IMR-90 (cell line): ENCODE measurements at places on chromosomes 13 and 19.

DNA sequence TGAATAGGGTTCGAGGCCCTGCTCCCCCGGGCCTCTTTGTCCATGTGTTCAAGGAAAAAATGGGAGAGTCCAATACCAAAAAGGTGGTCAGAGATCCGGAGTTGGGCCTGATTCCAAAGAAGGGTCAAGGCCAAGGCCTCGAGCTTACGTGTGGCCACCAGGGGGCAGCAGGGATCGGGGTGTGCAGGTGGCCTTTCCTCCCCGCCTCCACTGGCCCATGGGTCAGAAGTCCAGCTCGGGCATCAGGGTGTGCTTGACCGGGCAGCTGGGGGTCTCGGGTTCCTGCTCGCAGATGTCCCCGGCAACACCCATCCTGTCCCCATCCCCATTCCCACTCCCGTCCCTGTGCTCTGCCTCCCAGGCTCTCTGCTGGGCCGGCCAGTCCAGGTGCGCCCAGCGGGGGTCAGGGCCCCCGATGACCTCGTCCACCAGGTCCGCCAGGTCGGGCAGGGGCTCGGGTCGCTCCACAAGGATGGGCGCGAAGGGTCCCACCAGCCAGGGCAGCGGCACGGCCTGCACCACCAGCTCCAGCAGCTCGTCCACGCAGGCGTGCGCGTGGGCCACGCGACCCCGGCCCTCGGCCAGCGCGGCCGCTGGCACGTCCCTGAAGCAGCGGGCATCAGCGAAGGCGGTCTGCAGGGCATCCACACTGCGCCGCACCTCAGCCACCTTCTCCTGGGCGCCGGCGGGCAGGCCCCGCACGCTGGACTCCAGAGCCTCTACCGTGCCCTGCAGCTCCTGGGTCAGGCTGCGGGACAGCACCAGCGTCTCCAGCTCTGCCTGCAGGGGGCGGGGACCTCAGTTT lies 5.2 kb upstream of the PLIN4 start:
- H3K4me3 ChIP-seq: no peak overlapping the region
- no peaks in the 10 kb centered on the region for H3K36me3 ChIP-seq
- DNase-seq: peak; percentile 10
- no peak overlapping the region for H3K27ac ChIP-seq
- peaks cover 7% of the 10 kb centered on the region for H3K4me1 ChIP-seq
- H3K27me3 ChIP-seq: peaks cover 10% of the 10 kb centered on the region; the same call in 1 of the 2 replicates

DNA sequence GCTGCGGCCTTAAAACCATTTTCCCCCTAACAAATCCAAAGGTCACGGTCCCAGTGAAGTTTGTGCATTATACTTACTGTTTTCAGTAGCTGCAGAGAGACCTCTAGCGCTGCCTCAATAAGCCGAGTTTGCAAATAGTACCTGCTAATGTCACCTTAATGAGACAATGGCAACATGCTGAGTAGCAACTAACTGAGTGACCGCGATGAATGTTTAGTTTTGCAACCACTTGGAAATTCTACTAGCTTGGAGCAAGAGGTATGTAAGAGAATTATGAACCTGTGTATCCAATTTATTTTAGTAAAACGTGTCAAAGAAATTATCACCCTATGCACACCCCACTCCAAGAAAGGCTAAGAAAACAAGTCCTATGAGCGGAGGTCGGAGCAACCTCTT lies 1.2 kb downstream of the KPNA3 start:
- H3K27ac ChIP-seq: peak overlapping the region; percentile 97
- H3K36me3 ChIP-seq: no peaks in the 10 kb centered on the region
- H3K27me3 ChIP-seq: no peaks in the 10 kb centered on the region
- peak; percentile 35 for DNase-seq
- peak overlapping the region; percentile 86 for H3K4me3 ChIP-seq

DNA sequence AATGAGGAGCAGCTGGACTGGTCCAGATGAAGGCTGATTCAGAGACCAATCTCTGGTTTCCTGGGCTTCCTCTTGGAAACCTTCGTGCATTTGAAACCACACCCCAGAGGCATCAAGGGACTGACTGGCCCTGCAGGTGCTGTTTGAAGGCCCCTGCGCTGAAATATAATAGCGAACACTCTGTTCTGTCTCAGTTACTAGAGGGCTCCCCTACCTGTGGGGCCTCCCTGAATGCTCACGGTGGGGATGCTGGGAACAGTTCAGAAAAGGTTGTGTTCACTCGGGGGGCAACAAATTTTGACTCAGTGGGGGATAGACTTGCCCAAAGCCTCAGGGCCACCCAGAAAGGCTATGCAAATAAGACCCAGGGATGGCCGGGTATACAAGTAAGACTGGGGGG lies 6.4 kb downstream of the CCDC8 start:
- peaks cover 21% of the 10 kb centered on the region for H3K4me1 ChIP-seq
- peaks cover 6% of the 10 kb centered on the region; the same call in 1 of the 2 replicates for H3K36me3 ChIP-seq
- no peak overlapping the region for H3K27ac ChIP-seq
- no peak overlapping the region for H3K4me3 ChIP-seq
- H3K27me3 ChIP-seq: peaks cover 4% of the 10 kb centered on the region; the same call in 1 of the 2 replicates

DNA sequence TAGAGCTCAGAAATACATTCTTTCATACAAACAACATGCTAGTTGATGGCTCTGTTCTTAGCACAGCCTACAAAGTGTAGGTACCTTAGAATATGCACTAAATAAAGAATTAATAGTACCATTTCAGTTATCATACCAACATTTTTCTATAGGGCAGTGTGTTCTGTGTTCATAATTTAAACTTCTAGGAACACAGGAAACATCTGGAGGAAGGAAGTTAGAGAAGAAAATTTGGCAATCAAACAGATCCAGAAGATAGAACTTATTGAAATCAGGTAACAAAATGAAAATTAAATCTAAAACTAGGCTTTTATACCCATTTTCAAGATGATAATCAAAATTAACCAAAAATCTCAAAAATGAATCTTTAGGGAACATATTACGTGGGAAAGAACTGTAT lies 527.5 kb downstream of the DCT start:
- H3K4me3 ChIP-seq: no peak overlapping the region
- no peaks in the 10 kb centered on the region for H3K36me3 ChIP-seq
- H3K4me1 ChIP-seq: peaks cover 6% of the 10 kb centered on the region
- H3K27me3 ChIP-seq: no peaks in the 10 kb centered on the region
